ENCODE measurements at places on chromosomes 13 and 19.

GRCh38 chr13:32036126-32036695 lies 4.6 kb downstream of the FRY start:
- no peak for DNase-seq

DNA sequence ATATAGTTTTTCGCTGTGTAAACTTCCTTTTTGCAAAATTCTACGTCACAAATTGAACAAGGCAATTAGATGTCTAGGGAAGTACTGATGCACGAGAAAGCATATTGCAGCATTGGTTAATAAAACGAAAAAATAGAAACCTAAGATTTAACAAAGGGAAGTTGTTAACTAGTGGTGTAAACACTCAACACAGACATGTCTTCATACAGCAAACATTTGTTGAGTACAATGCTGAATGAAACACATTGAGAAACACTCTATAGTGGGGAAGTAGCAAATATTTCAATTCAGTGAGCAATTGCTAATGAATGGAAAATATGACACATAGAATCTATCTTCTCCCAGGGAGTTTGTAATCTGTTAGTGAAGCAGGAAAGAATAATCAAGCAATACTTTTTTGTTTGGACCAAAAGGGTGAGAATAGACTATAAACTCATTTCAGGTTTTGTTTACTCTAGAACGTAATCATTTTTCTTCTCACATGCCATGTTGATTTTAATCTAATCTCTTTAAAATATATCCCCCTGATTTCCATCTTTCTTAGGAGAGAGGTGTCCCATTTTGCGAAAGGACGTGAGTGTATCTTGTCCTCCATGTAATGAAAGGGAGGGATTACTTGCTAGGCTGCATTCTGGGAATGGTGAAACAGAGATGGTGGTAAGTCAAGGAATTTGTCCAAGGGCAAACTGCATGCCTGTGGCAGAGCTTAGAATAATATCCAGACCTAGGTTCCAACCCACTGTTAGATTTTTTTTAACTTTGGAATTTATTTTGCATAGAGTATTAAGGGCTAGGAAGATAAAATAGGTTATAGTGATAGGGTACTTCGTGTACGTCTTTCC lies 1.7 kb upstream of the ANKRD10 start:
- no peak for DNase-seq

- DNase-seq = peak; percentile 83
These were observed 10.5 kb upstream of the TINCR start for GRCh38 chr19:5578097-5578846.

- no peak for DNase-seq
These were observed 224.1 kb downstream of the FGF9 start for GRCh38 chr13:21894703-21895699.

DNA sequence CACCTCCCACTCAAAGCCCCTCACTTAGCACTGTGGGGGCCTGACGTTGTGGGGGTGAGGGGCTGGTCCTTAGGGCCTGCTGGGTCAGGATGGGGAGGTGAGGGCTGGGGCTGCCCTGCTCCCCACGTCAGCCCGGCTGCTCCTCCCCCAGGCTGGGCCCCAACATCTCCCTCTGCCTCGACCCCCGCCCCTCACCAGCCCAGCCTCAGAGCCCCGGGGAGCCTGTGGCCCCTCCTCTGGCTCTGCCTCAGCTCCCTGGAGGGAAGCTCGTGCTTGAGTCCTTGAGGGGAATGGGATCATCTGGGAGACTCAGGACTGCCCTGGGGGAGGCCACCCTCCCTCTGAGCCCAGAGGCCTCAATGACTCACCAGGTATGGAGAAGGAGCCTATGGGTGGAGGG lies 6.8 kb downstream of the LILRA4 start:
- no peak for DNase-seq

DNA sequence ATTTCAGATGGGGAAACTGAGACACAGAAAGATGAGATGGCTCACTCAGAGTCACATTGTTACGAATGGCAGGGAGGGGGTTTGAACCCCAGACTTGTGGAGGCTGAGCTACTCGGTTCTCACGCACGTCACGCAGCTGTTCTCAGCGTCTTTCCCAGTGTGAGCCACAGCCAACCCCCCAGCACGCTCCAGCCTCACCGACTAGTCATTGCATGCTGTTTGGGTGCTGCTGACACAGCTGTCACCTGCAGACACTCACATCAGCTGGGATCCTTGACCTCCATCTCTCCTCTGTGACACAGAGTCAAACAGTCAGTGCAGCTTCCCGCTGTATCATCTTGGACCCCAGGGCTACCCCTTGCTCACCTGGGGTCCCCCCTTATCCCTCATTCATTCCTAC lies 2.4 kb upstream of the NCAN start:
- DNase-seq = no peak
